Activated CD4-positive, alpha-beta T cell treated with anti-CD3 and anti-CD28 coated beads for 48 hours (primary cell): ENCODE measurements at places on chromosomes 1 and 21.

- DNase-seq = no peak
Observed at GRCh38 chr1:193629875-193630274, 443.5 kb upstream of the B3GALT2 start.

GRCh38 chr21:37766129-37766528 is 150.1 kb downstream of the KCNJ6 start:
- no peak for DNase-seq

GRCh38 chr1:183466781-183467180 is 5.5 kb upstream of the SMG7 start:
- no peak for DNase-seq

GRCh38 chr21:44572959-44573583 is 458 bp upstream of the KRTAP10-4 start:
- no peak for DNase-seq

DNA sequence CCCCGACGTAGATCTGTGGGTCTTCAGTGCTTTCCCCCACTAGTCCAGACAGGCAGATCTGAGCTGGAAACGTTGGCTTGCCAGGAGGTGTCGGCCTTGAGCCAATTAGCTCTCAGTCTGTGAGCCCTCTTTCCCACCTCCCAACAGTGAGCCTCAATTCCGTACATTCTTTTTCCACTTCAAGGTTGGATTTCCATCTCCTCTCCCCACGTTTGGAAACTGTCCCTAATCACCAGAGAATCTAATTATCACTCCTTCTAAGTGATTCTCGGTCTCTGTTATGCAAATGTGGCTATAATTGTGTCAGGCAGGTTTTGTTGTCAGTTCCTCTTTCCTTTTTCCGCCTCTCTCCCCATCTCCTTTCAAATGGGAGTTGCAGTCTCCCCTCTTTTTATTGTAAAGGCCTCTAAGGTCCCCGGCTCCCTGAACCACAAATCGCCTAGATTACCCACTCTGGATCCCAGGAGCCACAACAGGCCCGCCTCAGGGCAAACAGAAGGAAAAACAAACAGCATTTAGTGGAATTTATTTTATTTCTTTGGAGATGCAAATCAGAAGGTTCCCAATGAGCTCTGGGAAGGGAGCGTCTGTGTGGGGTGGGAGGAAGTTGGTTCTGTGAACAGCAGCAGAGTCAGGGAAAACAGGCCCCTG is 29.4 kb upstream of the LRRN2 start:
- DNase-seq = no peak

GRCh38 chr1:92481971-92482664 is 4.6 kb downstream of the GFI1 start:
- no peak for DNase-seq

DNA sequence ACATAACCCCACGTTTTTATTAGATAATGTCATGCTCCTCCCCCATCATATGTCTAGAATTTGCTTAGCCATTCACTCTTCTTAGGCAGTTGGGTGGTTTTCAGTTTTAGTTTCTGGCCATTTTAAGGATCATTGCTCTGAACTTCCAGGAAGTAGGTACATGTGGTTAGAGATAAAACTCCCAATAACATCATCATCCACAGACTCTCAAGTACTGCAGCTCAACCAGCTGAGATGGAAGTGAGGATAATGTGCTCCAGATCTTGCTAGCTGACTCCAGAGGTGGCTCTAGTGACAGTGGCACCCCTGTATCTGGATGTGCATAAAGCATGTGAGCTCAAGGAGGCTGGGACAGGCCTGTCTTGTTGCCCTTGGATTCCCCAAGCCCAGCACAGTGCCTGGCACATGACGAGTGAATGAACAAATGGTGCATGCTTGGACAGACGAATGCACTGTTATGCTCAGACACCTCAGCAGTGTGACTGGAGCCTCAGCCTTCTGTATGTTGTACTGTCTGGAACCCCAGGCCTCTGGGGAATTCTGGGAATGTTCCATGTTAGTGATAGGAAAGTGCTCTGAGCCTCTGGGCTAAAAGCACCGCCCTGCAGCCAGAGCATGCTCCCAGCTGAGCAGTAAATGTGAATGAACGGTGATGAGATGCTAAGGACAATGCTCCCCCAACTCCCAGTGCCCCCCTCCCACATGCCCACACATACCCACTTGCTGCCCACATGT is 16.4 kb upstream of the KCNN3 start:
- no peak for DNase-seq
